ENCODE measurements at places on chromosomes 4 and X.
A peak's percentile ranks its signal among the peaks of the same experiment; 100 is the strongest.

- DNase-seq: no peak
These were observed 444.3 kb upstream of the ATOH1 start for GRCh38 chr4:93384241-93384640.

GRCh38 chr4:133592106-133592505 lies 443.0 kb downstream of the PCDH10 start:
- no peak for DNase-seq

DNA sequence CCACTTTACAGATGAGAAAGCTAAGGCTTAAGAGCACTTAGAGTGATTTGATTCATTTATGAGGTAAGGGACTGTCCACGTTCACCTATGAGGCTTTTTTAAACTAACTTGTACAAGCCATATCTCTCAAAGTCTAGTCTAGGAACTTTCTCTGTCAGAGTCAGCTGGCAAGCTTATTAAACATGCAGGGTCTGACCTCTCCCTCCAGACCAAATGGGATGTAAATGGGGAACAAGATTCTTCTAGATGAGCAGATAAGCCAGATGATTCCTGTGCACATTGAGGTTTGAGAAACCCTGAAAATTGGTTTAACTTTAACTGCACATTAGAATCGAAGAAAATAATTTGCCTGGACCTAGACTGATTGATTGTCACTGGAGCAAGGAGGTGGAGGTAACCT lies 160.0 kb upstream of the SPRY1 start:
- DNase-seq: no peak

DNA sequence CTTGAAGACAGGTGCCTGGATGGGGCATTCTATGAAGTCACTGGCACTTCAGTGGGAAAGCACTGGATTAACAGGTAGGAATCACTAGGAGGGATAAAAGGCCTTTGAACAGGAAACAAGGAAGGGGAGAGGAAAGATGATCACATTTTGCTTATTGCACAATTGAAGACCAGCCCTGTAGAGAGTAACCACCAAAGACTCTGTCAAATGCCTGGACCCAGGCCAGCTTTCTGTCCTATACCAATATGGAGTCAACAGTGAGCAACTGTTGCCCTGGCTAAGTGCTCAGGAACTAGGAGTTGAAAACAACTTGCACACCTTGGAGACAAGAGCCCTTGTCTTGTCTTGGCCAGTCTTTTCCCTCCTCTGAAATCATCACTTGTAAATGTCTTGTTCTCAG lies 14.1 kb upstream of the RTL3 start:
- DNase-seq: no peak

DNA sequence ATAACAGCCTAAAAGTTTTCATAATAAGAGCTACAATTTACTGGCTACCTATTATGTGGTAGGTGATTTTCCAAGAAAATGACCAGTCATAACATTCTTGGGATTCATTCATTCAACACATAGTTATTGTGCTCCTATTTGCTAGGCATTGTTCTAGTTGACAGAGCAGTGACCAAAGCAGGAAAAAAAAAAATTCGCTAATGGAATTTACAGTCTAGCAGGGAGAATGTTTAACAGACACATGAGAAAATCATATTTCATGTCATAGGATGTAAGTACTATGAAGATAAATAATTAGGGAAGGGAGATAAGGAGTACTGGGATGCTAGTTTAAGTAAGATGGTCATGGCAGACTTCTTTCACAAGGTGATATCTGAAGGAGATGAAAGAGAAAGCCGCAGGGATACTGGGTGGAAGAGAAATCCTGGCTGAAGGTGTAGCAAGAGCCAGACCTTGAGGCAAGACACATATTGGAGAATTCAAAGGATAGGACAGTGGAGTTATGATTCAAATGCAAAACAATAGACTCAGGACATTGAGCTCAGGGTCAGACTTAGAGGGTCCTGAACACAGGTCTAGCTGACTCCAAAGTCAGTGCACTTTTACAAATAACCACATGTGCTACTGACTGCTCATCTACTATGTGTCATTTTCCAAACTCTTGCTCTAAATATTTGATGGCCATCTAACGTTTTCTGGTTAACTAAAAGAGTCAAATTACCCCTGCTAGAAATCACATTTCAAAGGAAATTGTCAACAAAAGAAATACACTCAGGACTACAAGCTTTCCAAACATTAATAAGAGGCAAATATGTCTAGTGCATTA lies 20.4 kb downstream of the SPCS3 start:
- DNase-seq: no peak

- peak; percentile 56 for DNase-seq
These were observed 163.9 kb downstream of the KDR start for GRCh38 chr4:54961357-54961975.

GRCh38 chrX:68919707-68920106 lies 90.9 kb downstream of the EFNB1 start:
- DNase-seq: no peak

DNA sequence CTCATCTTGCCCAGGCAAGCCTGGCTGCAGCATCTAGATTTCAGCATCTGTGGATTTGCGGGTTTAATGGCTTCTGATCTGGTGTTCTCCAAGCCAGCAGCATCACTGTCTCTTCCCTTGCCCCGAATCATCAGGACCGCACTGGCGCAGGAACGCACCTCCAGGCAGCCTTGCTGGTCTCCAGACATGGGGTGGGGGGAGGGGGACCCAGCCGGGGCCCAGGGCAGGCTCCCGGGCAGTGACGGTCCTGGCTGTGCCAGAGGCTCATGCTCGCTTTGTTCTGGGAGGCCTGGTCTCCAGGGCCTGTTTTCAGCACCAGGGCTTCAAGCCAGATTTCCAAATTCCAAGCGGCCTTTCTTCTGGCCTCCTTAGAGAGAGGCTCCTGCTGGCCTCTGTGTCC lies 4.9 kb downstream of the CFAP99 start:
- DNase-seq: no peak

GRCh38 chr4:184643731-184644130 lies 5.5 kb downstream of the CASP3 start:
- no peak for DNase-seq

GRCh38 chrX:110320381-110320987 lies 2.6 kb upstream of the AMMECR1 start:
- DNase-seq: no peak

- no peak for DNase-seq
These were observed 72.4 kb upstream of the NEIL3 start for GRCh38 chr4:177237291-177237690.

GRCh38 chr4:47221721-47222120 lies 190.4 kb downstream of the GABRB1 start:
- peak; percentile 35 for DNase-seq

DNA sequence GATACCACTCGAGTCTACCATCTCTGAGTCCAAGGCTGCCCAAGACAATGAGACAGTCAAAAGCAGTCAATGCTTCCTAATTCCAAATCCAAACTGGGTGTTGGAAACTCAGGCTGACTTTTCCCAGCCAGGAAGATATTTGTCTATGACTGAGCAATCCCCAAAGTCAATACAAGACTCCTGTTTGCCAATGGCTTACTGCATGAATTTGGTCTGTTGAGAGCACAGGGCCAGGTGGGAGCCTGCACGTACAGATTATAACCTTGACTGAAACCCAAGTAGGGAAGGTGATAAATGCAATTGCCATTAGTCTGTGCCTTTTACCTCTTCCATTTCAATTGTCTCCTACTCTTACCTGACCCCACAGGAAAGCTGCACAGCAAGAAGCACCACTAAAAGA lies 72.6 kb upstream of the PPARGC1A start:
- DNase-seq: no peak

GRCh38 chr4:67874986-67875385 lies 8.8 kb downstream of the TMPRSS11D start:
- DNase-seq: peak; percentile 38

DNA sequence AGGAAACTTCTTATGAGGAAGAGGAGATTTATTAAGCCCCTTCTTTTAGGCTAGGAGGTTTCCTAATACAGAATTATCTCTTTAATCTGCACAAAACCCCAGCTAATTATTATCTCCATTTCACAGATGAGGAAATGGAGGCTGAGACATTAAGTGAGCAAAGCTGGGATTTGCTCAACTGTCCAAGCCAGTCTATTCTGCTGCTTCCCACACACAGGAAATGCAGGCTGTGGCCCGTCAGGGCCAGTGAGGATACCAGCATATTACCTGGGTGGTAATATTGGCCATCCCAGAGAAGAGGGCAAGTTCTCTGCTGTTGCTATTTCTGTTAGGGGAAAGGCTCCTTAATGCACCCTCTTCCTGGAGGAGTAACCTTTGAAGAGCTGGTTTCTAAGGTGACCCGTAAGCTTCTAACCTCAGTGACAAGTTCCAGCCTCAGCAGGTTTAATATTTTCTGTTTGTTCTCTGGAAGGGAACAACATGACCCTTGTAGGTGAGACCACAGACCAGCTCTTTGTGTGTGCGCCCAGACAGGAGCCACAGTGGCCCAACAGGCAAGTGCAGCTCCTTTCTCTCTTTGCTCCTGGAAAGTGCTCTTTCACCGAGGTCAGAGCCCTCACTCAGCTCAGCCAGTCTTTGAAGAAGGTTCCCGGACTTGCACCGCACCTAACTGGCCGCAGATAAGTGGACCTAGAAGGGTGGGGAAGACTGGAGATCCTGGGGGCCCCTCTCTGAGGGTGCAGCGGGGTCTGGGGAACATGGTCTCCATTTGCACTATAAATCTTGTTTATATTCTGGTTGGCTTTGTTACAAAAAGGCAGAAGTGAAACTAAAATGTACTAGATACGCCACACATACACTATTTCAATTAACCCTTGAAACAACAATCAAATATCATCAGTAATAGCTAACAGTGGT lies 35.5 kb downstream of the TBC1D9 start:
- DNase-seq: no peak

- DNase-seq: no peak
These were observed 113.5 kb upstream of the SCML1 start for GRCh38 chrX:17623750-17624149.

DNA sequence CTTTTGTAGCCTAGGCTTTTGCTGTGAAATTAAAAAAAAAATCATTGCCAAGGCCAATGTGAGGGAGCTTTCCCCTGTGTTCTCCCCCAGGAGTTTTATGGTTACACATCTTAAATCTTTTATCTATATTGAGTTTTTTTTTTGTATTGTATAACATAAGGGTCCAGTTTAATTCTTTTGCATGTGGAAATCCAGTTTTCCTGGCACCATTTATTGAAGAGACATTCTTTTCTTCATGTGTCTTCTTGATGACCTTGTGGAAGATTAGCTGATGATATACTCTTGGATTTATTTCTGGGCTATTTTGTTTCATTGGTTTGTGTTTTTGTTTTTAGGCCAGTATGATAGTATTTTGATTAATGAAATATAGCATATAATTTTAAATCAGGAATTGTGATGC lies 225.0 kb downstream of the ADAM29 start:
- DNase-seq: no peak

GRCh38 chrX:106415276-106415895 lies 196.4 kb upstream of the RADX start:
- DNase-seq: peak; percentile 7

- no peak for DNase-seq
These were observed 62.6 kb upstream of the C4orf54 start for GRCh38 chr4:99720206-99720605.

DNA sequence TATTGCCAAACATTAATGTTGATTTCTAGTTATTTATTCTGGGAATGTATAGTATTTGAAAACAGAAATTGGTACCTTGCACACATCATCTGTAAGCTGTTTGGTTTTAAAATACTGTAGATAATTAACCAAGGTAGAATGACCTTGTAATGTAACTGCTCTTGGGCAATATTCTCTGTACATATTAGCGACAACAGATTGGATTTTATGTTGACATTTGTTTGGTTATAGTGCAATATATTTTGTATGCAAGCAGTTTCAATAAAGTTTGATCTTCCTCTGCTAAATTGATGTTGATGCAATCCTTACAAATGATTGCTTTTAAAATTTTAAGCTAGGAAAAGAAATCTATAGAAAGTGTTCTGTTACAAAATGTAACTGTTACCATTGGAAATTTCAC lies 30.8 kb upstream of the FMR1NB start:
- DNase-seq: no peak

DNA sequence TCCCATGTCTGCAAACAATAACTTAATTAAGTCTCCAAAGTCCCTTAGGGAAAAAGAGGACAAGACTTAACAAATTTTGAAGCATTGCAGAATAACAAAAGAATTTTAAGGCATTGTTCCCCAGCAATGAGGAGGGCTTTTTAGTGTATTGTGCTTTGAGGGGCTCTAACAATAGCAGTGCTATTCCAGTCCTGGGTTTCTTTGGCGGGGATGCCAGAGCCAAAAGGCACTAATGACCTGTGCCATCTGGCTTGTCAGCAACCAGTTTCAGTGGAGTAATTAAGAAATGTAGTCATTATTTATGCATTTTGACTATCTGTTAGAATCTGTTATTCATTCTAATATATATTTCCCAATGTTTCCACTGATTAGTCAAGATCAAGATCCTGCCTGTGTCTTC lies 575.4 kb downstream of the SPRY1 start:
- DNase-seq: no peak

DNA sequence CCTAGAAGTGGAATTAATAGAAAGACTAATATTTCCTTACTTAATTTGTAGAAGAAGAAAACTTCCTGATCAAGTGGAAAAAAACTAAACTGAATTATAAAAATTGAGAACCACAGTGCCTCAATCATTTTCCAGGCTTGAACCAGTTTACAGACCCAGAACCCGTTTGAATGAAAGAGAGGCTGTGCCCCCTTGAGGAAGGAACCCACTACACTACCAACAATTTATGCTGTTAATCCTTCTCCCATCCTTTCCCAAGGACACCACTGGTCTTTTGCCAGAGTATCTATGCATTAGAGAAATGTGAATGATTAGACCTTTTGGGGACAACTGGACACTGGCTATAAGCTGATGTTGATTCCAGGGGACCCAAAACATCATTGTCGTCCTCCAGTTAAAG lies 842.6 kb downstream of the TECRL start:
- DNase-seq: no peak

- no peak for DNase-seq
These were observed 57.5 kb upstream of the FAM47C start for GRCh38 chrX:36950495-36951253.

GRCh38 chr4:141130947-141131605 lies 2.2 kb downstream of the RNF150 start:
- no peak for DNase-seq

GRCh38 chr4:82900066-82900410 lies 497 bp upstream of the THAP9 start:
- no peak for DNase-seq

DNA sequence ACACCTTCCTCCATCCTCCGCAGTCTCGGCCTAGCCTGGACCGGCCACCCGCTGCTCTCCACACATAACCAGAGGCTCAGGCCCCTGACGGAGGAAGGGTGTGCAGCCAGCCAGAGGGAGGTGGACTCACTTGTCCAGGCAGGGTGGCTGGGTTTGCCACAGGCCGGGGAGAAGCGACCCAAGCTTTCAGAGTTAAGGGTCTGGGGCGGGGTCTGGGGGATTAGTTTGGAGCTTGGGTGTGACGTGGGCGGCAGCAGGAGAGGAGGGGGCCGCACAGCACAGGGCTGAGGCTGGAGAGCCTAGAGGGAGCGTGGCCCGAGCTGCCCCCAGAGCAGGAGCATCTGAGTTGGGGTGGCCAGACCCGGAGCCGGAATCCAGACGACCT lies 22.4 kb upstream of the CPLX1 start:
- no peak for DNase-seq

- DNase-seq: peak; percentile 42
These were observed at the start of gene FGFBP2 for GRCh38 chr4:15963001-15963451. Gene FGFBP2, minus strand, starts transcription at chr4:15963175. Its CDS starts 46 bp downstream, at chr4:15963129.
